ENCODE measurements at places on chromosomes 1 and 21.
A peak's percentile ranks its signal among the peaks of the same experiment; 100 is the strongest.

GRCh38 chr1:15975358-15975804 is 520 bp downstream of the ZBTB17 start:
- DNase-seq: peak; percentile 87

- DNase-seq: no peak
Observed at GRCh38 chr1:34713443-34713842, 41.4 kb upstream of the GJB5 start.

- DNase-seq: no peak
Observed at GRCh38 chr1:54260810-54261209, 60.8 kb downstream of the MRPL37 start.

DNA sequence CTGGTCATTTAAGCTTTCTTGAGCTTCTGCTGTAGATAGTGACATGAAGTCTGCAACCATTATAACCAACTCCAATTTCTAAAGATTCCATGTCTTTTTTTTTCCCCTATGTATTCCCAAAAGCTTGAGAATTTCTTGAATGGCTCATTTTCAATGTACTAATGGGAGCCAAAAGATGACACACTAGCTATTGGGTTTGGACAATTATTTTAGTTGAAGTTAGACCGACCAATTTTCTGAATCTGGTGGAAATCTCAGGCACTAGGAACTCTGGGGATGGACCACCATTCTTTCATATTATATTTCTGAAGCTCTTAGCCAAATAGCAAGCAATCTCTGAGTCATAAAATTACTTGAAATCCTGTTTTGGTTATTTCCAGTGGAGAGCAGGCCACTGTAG is 617.4 kb upstream of the ADAMTS5 start:
- no peak for DNase-seq

All from stimulated activated CD8-positive, alpha-beta memory T cell treated with anti-CD3 and anti-CD28 coated beads, Interleukin-12 subunit alpha, Interleukin-12 subunit beta, amount 100 ng/mL, for 4 hours (primary cell).